Calu3 (cell line): ENCODE measurements at places on chromosomes 7 and 10. TPM values are rescaled to one million over a fixed set of nuclear protein-coding genes. Genes with fewer than 3 reads are reported as not detected.

- H3K36me3 ChIP-seq = peaks cover 37% of the 10 kb centered on the region
- H3K27me3 ChIP-seq = no peaks in the 10 kb centered on the region
- DNase-seq = no peak
- H3K4me1 ChIP-seq = peaks cover 22% of the 10 kb centered on the region
- H3K27ac ChIP-seq = no peak overlapping the region
Measured at GRCh38 chr10:28580825-28581224, 47.9 kb downstream of the WAC start.

- no peaks in the 10 kb centered on the region for H3K36me3 ChIP-seq
- H3K27me3 ChIP-seq = peaks cover 24% of the 10 kb centered on the region
- H3K4me1 ChIP-seq = peaks cover 9% of the 10 kb centered on the region
Measured at GRCh38 chr10:100338434-100339036, 8.5 kb upstream of the SCD start.

DNA sequence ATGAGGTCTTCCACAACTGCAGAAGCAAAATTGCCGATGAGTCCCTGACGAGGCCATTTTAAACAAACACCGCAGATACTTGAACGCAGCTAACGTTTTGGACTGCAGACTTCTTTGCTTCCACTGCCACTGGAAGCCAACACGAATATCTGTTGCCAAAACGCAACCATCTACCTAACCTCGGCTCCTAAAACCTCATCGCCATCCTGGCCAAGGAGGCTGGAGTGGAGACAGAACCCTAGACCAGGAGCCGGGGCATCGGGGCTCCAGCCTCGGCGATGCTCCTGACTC is 493 bp downstream of the WDR91 start:
- peak overlapping the region; percentile 66 for H3K27ac ChIP-seq
- peaks cover 16% of the 10 kb centered on the region for H3K36me3 ChIP-seq
- H3K4me1 ChIP-seq = peaks cover 37% of the 10 kb centered on the region
- H3K27me3 ChIP-seq = no peaks in the 10 kb centered on the region

DNA sequence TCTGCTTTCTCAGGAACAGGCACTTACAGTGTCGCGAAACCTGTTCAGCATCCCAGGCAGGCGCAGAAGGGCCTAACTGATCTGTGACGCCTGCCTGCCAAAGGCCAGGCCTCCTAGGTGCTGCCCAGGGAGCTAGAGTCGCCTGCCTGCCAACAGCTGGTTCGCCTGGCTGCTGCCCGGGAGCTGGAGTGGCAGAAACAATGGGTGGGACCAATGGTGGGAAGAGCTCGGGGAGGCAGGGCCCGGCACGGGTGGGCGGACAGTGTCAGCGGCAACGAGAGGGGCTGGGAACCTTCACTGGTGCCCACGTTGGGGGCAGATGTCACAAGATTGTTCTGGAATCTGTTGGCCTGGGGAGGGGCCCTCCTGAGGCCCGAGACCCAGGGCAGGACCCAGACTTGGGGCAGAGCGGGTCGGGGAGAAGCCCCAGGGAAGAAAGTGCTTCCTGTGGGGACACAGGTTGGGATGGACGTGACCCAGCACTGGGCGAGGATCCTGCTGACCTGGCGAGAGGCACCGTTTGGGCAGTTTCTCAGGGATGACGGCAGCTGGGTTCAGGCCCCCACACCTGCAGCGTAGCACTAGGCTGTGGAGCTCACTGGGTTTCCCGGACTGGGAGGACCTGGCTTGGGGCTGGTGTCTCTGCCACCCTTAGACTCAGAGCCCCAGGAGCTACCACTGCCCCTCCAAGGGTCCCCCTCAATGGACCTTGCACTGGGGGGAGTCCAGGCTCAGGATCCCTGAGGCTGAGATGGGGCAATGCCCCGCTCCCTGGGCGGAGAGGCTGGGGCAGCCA is 181.8 kb downstream of the ELFN1 start:
- no peaks in the 10 kb centered on the region for H3K4me1 ChIP-seq
- no peak for DNase-seq
- no peak overlapping the region for H3K27ac ChIP-seq

DNA sequence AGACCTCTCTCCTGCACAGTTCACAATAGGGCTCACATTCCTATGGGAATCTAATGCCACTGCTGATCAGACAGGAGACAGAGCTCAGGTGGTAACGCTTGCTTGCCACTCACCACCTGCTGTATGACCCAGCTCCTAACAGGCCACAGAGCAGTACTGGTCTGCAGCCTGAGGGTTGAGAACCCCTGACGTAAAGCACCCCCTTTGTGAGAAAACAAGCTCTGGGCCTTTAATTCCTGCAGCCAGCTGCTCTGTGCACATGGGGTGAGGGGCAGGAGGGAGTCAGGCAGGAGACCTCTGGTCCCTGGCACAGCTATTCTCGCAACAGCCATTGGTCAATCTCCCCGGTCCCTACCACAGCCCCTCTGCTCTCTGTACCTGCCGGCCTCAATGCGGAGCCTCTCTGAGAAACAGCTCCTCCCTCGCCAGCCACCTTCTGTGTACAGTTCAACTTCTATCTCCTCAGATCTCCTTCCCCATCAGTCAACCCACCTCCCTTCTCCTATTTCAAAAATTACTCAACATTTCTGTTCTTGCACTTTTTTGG is 102.0 kb downstream of the LANCL2 start:
- H3K4me3 ChIP-seq = no peak overlapping the region
- peaks cover 11% of the 10 kb centered on the region for H3K36me3 ChIP-seq
- H3K4me1 ChIP-seq = no peaks in the 10 kb centered on the region

- no peaks in the 10 kb centered on the region for H3K27me3 ChIP-seq
- no peak overlapping the region for H3K4me3 ChIP-seq
- no peaks in the 10 kb centered on the region for H3K4me1 ChIP-seq
- peaks cover 10% of the 10 kb centered on the region for H3K36me3 ChIP-seq
- H3K27ac ChIP-seq = no peak overlapping the region
Measured at GRCh38 chr10:72015841-72016240, 51.6 kb downstream of the CHST3 start.

DNA sequence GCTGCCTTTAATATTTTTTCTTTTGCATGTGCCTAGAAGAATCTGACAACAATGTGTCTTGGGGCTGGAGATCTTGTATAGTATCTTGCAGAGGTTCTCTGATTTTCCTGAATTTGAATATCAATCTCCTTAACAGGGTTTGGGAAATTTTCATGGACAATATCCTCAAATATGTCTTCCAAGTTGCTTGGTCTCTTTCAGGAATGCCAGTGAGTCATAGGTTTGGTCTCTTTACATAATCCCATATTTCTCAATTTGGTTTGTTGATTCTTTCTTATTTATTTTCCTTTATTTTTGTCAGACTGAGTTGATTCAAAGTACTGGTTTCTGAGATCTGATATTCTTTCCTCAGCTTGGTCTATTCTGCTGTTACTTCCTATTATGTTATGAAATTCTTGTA is 208.7 kb upstream of the GLI3 start:
- no peaks in the 10 kb centered on the region for H3K27me3 ChIP-seq
- no peak overlapping the region for H3K4me3 ChIP-seq
- no peaks in the 10 kb centered on the region for H3K4me1 ChIP-seq
- no peaks in the 10 kb centered on the region for H3K36me3 ChIP-seq

DNA sequence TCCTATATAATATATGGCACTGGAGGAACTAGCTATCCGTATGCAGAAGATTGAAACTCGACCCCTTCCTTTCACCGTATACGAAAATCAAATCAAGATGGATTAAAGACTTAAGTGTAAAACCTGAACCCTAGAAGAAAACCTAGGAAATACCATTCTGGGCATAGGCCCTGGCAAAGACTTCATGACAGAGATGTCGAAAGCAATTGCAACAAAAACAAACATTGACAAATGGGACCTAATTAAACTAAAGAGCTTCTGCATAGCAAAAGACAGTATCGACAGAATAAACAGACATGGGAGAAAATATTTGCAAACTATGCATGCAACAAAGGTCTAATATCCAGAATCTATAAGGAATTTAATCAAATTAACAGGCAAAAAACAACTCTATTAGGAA is 61.4 kb upstream of the HDAC9 start:
- no peaks in the 10 kb centered on the region for H3K27me3 ChIP-seq
- H3K4me1 ChIP-seq = peaks cover 6% of the 10 kb centered on the region
- H3K36me3 ChIP-seq = no peaks in the 10 kb centered on the region
- H3K27ac ChIP-seq = no peak overlapping the region
- DNase-seq = no peak

DNA sequence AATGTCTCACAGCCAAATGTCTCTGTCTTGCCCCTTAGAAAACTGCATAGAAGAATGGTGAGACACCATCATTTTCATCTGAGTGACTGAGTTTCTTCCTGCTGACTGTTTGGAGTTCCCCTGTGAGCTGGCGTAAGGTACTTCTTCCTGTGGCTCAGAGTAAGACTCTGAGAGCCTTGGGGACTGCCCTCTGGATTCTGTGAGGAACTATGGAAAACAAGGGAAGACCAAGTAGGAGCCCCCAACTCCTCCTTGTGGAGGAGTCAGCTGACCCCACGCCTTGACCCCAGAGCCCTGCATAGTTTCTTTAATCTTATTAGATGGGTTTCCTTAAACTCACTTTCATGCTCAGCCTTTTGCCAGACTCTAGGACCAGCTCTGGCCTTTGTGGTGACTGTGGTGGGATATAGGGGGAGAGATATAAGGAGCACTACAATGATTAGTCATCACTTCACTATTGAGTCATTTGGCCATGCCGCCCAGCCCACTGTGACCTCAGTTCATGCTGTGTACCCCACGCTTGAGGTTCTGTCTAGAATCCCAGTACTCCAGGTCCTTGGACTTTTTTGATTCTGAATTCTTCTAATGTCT is 51.8 kb upstream of the FAM133B start:
- H3K4me3 ChIP-seq = no peak overlapping the region
- H3K27ac ChIP-seq = peak overlapping the region; percentile 73
- H3K36me3 ChIP-seq = peaks cover 20% of the 10 kb centered on the region
- no peaks in the 10 kb centered on the region for H3K27me3 ChIP-seq
- no peak for DNase-seq

The PIK3AP1 gene
- 114 and 117 TPM in 2 replicates for total RNA-seq

The LRRN3 gene
- not detected in 2 replicates for total RNA-seq
